AML-193 (cell line): ENCODE measurements at places on chromosomes 5 and 9.

DNA sequence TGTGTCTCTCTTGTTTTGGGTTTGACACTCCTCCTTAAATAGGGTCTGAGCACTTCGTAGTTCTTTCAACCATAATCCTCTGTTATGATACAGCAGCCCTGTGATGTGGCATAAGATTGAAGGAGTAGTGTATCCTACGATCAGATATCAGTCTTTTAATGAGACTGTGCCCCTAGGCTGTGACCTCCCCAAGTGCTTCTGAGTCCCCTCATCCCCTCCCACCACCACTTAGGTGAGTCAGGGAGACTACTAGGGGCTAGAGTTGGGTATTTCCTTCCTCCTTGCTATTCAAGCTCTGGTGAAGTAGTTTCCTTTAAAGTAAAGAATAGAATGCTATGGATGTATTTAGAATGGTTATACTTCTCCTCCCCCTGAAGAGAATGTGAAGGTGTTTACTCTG, 637.2 kb upstream of the GRAMD2B start:
- no peak for DNase-seq

- no peak for DNase-seq
These were observed 50.3 kb downstream of the PHAX start for GRCh38 chr5:126651013-126651577.

GRCh38 chr5:112960863-112961504, 15.6 kb upstream of the DCP2 start:
- DNase-seq = no peak

DNA sequence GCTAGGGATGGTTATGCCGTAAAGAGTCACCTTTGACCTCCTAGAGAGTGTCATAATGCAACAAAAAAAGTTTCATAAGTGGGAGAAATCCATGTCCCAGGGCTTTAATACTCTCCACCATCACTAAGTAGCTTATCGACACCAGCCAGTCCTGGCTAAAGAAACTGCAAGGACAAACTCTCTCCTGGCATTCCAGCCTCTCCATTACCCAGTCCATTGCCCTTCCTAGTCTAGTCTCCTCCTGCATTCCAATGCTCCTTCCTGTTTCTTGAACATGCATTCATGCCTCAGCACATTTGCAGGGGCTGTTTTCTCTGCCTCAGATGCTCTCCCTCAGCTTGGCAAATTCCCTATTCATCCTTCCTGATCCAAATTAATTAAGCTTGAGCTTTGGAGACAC, 364.1 kb downstream of the BRINP1 start:
- no peak for DNase-seq

DNA sequence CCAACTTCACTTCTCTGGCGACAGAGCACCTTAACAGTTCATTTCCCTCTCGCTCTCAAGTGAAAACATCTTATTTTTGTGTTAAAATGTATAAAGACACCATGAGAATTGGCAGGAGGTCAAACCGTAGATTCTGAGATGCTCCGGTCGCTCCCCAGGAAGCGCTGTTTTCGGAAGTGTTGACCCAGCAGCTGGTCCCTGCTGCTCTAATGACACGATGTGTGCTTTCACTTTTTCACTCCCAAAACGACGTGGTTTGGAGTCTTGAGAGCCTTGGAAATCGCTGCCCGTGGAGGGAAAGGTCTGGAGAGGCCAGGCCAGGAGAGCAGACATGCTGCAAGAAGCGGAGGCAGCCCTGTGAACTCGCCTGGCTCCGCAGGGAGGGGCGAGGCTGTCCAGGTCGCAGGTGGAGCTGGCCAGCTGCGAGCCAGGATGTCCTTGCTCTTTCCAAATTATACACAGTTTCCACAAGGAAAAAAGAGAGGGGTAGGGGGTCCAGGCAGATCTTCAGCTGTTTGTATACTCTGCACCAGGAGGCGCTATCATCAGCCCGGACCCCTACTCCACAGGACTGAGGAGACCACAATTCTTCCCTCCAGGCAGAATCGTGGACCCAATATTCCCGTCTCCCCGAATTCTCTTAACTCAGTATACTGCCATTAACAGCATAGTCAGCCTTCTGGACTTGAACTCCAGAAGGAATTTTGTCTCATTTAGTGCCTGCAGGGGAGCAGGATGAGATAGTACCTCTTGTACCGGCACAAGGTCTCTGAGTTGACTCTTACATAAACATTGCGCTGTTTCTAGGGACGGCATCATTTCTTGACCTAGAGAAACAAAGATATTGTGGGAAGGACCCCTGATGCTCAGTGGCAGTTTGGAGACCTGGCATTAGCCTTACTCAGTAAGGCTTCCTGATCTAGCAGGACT, 248.6 kb upstream of the ANKRD55 start:
- DNase-seq = no peak

DNA sequence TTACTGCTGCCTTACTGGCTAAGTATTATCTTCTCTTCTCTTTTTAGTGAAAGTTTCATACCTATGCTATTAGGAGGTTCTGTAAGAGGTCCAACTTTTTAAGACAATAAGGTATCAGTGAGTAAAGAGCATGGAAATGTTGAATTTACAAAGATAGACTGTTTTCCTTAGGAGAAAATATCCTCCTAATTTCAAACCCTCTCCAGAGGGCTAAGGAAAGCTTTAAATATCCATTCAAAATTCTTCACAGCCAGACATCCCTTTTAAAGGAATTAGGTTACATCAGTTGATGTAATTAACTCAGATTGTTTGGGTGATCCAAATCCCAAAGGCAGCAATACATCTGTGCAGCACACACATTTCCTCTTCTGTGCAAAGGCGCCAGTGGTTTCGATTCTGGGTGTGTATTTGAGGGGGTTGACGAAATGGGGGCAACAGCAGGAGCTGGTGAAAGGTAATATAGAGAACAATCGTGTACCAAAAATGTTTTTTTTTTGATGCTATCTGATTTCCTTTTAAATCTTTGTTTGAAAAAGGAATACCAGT, 273.8 kb upstream of the RPS23 start:
- DNase-seq = no peak

GRCh38 chr9:93662952-93663572, 86.7 kb downstream of the PHF2 start:
- DNase-seq = no peak

DNA sequence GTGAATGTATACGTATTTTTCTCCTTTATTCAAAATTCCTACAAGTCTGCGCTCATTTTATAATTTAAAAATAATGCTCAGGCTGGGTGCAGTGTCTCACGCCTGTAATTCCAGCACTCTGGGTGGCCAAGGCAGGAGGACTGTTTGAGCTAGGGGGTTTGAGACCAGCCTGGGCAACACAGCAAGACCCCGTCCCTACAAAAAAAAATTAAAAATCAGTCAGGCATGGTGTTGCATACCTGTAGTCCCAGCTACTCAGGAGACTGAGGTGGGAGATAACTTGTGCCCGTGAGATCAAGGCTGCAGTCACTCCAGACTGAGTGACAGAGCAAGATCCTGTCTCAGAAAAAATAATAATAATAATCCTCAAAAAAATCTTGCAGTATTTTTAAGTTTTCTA, 7.8 kb downstream of the UIMC1 start:
- DNase-seq = no peak

GRCh38 chr5:112385566-112385965, 33.5 kb downstream of the EPB41L4A start:
- DNase-seq = no peak

- peak; percentile 46 for DNase-seq
These were observed 246.8 kb downstream of the ARHGAP26 start for GRCh38 chr5:143016777-143017516.
